Fibroblast of the conjunctiva (primary cell): ENCODE measurements at places on chromosomes 1 and 21.

DNA sequence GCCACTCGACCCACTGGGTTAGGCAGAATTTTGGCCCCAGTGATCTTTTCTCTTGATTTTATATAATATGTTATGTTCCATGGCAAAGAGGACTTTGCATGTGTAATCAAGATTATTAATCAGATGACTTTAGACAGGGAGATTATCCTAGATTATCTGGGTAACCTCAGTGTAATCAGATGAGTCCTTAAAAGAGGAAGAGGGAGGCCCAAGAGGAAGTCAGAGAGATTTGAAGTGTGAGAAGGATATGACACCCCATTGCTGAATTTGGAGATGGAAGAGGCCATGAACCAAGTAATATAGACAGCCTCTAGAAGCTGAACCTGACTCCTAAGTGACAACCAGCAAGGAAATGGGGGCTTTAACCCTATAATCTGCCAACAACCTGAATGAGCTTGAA lies 117.1 kb upstream of the CSF3R start:
- no peak for DNase-seq

GRCh38 chr1:14296795-14297194 lies 301.7 kb upstream of the KAZN start:
- DNase-seq, result peak; percentile 21

GRCh38 chr1:160753594-160753993 lies 14.5 kb downstream of the SLAMF7 start:
- no peak for DNase-seq

DNA sequence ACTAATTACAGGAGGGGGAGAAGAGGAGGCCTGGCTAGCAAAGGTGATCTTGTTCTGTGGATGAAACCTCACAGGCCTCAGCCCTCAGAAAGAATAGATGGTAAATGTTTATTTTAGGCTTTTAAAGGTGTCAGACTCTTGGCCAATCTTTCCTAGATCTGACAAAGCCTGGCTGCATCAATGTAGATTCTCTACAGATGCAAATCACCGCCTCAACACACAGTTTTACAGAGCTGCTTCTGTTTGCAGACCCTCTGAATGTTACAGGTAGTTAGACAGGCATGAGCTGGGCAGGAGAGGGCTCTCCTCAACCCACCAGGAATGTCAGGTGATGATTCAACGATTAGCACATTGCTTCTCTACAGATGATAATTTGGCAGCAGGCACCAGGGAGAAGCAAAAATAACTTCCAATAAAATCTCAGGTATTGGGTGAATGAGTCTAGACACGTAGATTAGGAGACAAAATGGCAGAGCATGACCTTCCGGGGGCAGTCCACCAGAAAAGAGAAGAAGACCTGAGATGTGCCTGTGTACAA lies 105.4 kb upstream of the VANGL1 start:
- no peak for DNase-seq

- no peak for DNase-seq
Measured at GRCh38 chr1:57464756-57465155, 40.9 kb upstream of the DAB1 start.

DNA sequence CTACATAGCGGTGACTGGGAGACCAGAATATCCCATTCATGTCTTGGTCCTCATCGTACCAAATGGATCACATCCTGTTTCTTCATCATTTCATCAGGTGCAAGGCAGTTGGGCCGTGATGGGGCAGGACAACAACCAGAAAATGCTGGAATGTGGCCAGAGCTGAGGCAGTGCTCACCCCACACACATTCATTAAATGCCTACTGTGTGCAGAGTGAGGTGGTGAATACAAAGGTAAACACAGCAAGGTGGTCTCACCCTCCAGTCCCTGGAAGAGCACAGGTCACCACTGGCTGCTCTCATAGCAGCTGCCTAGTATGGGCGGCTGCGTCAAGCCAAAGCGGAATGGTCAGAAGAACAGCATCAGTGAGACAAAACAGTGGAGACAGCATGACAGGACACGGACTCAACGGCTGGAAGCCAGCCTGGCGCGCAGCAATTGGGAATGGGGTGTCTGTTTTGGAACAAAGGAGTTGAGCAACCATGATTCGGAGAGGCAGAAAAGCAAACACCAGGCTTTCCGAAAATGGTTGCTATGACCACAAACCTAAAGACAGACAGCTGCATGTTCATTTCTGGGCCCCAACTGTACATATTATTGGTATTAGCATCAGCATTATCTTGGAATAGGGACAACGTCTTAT lies 5.6 kb upstream of the ADAMTSL4 start:
- no peak for DNase-seq

DNA sequence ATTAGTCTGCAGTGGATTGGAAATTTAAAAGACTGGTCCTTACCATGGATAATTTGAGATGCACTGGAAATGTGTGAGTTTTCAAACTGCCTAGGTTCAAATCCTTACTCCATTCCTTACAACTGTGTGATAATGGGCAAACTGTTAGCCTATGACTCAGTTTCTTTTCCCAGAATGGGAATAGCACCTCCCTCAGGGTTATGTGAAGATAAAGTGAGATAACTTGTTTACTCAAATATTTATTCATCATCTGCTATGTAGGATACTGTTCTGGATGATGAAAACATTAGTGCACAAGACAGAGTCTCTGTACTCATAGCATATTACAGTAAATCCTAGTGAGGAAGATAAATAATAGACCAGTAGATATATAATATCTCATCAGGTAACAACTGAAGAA lies 28.6 kb downstream of the LRIG2 start:
- no peak for DNase-seq

DNA sequence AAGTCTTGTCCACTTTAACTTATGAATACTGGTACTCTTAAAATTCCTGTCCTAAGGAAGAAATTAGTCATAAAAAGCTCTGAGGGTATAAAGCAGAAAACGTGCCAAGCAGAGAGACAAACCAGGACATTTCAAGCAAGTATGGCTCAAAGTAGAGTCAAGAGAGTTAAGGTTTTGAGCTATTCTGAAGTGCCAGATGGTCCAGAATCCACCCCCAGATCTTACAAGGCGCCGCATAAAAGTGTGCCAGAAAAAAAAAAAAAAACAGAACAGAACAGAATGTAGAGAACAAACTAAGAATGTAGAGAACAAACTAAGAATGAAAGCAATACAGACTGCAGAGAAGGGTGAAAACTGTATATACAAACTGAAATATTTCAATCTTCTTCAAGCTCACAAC lies 12.5 kb downstream of the EPS15 start:
- peak; percentile 90 for DNase-seq

DNA sequence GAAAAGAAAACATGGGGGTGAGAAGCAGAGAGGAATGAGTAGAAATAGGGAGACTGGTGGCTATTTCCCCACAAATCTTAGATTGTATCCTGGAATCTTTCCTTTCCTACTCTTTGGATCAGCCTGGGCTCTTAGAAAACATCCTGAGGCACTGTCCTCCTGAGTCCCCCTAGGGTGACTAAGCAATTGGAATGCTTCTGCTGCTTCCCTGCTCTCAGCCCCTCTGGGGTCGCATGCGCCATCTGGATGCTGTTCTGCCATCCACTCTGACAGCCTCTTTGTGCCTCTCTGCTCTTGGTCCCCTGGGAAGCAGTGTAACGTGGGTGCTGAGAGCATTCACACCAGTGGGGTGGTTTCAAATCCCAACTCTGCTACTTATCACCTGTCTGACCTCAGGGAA lies 443.0 kb downstream of the SIPA1L2 start:
- no peak for DNase-seq

GRCh38 chr1:21641967-21642739 lies 27.0 kb downstream of the RAP1GAP start:
- DNase-seq, result no peak
